ENCODE measurements at places on chromosomes 2 and 18. TPM values are rescaled to one million over a fixed set of nuclear protein-coding genes. Genes with fewer than 3 reads are reported as not detected.

Gene DAPL1
- total RNA-seq, result not detected

Gene METTL4
- total RNA-seq, result not detected

- no peak for DNase-seq
These were observed 35.1 kb downstream of the DAPL1 start for GRCh38 chr2:158830201-158830600.

GRCh38 chr2:162125138-162125537 lies 26.9 kb downstream of the GCG start:
- DNase-seq, result no peak

- peak; percentile 63 for DNase-seq
These were observed 601 bp downstream of the ENOSF1 start for GRCh38 chr18:711657-712400.

GRCh38 chr2:13686262-13686661 lies 946.3 kb upstream of the LRATD1 start:
- DNase-seq, result no peak

GRCh38 chr2:210428393-210429179 lies 48.0 kb downstream of the LANCL1 start:
- DNase-seq, result no peak

DNA sequence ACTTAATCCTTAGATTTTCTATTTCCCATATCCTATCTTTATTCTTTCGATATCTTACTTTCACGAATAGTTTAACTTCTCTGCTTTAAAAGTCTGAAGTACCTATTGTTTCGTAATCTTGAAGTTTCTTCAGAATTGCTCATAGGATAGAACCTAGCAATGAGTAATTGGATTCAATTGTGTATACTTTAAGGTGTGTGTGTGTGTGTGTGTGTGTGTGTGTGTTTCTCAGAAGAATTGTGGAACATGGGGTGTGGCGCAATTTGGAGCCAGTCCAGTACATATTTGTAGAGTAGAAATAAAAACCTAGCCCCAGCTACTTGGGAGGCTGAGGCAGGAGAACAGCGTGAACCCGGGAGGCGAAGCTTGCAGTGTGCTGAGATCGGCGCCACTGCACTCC lies 897.6 kb downstream of the BCL11A start:
- no peak for DNase-seq

- DNase-seq, result no peak
These were observed 22.6 kb upstream of the ITGB6 start for GRCh38 chr2:160222546-160223283.

Data from ascending aorta (tissue), 2 donors.